ENCODE measurements at places on chromosomes 12 and 14. TPM values are rescaled to one million over a fixed set of nuclear protein-coding genes. Genes with fewer than 3 reads are reported as not detected.

DNA sequence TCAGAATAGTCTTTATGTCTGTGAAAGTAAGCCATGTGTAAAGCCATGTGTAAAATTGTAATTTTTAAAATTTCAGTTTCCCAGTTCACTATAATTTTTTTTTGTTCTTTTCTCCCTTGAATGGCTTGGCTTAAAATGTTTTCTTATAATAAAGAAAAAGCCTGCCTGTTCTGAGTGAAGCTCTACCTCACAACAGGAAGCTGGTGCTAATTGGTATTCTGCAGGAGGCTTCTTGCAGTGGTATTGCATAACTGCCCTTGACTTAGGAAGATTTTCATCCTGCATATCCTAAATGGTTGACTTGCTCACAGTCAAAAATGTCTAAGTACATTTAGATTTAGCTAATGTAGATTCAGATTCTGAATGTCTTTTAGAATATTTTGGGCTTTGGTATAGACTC lies 49.5 kb downstream of the ATP2A2 start:
- no peaks in the 10 kb centered on the region for H3K27me3 ChIP-seq
- no peak for DNase-seq
- H3K27ac ChIP-seq, result no peak overlapping the region
- peaks cover 59% of the 10 kb centered on the region for H3K36me3 ChIP-seq
- H3K4me1 ChIP-seq, result no peaks in the 10 kb centered on the region

DNA sequence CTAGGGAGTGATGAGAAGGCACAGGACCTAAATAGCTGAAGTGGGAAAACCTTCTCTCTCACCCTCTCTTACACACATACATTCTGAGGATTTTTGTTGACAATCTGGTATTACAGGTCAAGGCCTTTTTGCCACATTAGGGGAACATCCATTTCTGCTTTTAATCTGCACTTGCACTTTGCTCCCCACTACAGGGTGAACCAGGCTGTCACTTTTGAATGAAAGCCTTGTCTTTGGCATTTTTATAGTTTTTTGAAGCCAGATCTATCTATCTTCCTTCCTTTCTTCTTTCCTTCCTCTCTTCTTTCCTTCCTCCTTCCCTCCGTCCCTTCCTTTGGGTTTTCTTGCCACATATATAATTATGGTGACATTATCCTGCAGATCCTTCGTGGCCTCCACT lies 165.9 kb upstream of the OTX2 start:
- no peaks in the 10 kb centered on the region for H3K27me3 ChIP-seq
- no peaks in the 10 kb centered on the region for H3K4me1 ChIP-seq
- DNase-seq, result no peak
- no peaks in the 10 kb centered on the region for H3K36me3 ChIP-seq
- H3K27ac ChIP-seq, result no peak overlapping the region

GRCh38 chr14:50347521-50347920 lies 35.4 kb downstream of the DMAC2L start:
- DNase-seq, result no peak
- H3K4me1 ChIP-seq, result peaks cover 11% of the 10 kb centered on the region
- H3K36me3 ChIP-seq, result no peaks in the 10 kb centered on the region
- no peaks in the 10 kb centered on the region for H3K27me3 ChIP-seq
- no peak overlapping the region for H3K4me3 ChIP-seq

GRCh38 chr12:17588968-17589367 lies 501.0 kb downstream of the RERGL start:
- H3K4me1 ChIP-seq, result no peaks in the 10 kb centered on the region
- no peaks in the 10 kb centered on the region for H3K27me3 ChIP-seq
- H3K27ac ChIP-seq, result no peak overlapping the region
- no peak overlapping the region for H3K4me3 ChIP-seq
- DNase-seq, result peak; percentile 1

GRCh38 chr14:52563120-52563519 lies 10.5 kb downstream of the GPR137C start:
- no peak overlapping the region for H3K4me3 ChIP-seq
- no peak for DNase-seq
- H3K27ac ChIP-seq, result no peak overlapping the region
- no peaks in the 10 kb centered on the region for H3K36me3 ChIP-seq
- no peaks in the 10 kb centered on the region for H3K4me1 ChIP-seq
- H3K27me3 ChIP-seq, result no peaks in the 10 kb centered on the region

The PLCZ1 gene
- polyA plus RNA-seq, result not detected

DNA sequence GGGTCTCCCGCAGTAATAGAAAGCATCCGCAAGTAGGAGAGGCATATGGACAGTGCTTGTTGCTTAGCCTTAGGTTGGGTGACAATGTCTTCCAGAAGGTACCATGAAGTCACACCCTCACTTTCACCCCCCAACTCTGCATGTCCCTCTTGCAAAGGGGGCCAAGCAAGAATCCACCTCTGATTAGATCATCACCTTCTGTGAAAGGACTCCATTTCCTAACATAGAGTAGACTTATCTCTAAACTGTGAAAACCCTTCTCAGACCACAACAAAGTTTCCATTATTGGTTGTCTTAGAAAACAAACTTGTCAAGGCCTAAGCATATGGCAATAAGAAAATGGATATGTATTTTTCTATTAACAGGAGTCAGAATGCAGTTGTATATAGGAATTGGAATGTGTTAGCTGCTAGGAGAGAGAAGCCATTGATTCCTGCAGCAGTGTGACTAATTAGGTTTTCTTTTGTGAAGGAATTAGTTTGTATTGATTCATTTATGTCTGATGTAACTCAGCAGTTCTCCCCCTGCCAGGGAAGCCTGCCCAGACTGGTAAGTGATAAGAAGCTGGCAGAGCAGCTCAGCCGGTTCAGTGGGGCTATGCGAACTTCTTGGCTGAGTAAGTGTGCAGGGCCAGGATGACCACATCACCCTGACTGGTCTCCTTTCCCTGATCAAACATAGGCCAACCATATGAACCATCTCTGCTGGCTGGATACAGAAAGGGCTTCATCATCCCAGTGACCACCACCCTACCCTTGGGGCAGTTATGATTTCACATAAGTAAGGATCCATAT lies 107.3 kb upstream of the CCDC196 start:
- H3K27ac ChIP-seq, result no peak overlapping the region
- DNase-seq, result no peak
- no peaks in the 10 kb centered on the region for H3K27me3 ChIP-seq
- no peaks in the 10 kb centered on the region for H3K36me3 ChIP-seq
- no peak overlapping the region for H3K4me3 ChIP-seq
- peaks cover 2% of the 10 kb centered on the region for H3K4me1 ChIP-seq

DNA sequence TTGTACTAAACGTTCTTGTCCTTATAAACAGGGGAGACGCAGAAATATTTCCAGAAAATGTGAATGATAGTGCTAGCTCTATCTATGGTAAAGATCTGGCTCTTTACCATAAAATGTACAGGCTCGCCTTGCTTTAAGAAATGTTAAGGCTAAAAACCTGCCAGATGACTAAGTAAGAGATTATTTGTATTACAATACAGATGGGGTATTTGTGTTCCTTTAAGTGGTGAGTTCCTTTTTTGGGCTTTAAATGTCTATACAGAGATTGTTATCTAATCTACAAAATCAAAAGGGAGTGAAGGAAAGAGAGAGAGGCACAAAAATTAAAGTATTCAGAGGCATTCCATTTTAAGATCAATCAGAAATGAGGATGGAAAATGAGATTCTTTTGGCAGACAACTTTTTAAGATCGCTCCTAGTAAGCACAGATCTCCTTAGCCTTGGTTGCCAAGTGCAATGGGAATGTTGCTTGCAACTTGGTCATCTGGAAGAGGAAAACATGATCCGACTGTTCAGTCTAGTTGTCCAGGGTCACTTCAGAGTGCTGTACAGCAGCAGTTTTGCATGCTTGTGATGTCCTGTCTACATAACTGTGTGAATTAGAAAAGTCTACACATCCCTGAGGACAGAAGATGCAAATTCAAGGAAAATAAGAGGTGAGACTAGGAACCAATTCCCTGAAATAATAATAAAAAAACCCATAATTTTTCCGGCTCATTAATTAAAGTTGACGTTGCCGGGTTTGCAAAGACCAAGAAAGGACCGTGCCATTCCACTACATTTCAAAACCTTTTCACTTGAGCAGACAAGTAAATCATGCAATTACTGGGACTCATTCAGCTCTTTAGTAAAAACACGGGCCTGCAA lies 380.8 kb downstream of the EGLN3 start:
- peak; percentile 73 for DNase-seq
- peaks cover 13% of the 10 kb centered on the region for H3K4me1 ChIP-seq
- H3K4me3 ChIP-seq, result no peak overlapping the region
- no peaks in the 10 kb centered on the region for H3K36me3 ChIP-seq

- H3K36me3 ChIP-seq, result peaks cover 20% of the 10 kb centered on the region
- peak overlapping the region; percentile 34 for H3K4me3 ChIP-seq
- DNase-seq, result peak; percentile 90
- H3K27ac ChIP-seq, result peak overlapping the region; percentile 96
- H3K27me3 ChIP-seq, result peaks cover 24% of the 10 kb centered on the region
Measured at GRCh38 chr14:23366426-23366921, 1.5 kb upstream of the EFS start.

The ADCY6 gene
- polyA plus RNA-seq, result 40.7 TPM

GRCh38 chr12:111453071-111453989 lies 47.6 kb downstream of the SH2B3 start:
- H3K27me3 ChIP-seq, result no peaks in the 10 kb centered on the region
- no peak overlapping the region for H3K27ac ChIP-seq
- no peak for DNase-seq
- peaks cover 64% of the 10 kb centered on the region for H3K36me3 ChIP-seq
- no peak overlapping the region for H3K4me3 ChIP-seq

The TRAFD1 gene
- polyA plus RNA-seq, result 27.9 TPM

DNA sequence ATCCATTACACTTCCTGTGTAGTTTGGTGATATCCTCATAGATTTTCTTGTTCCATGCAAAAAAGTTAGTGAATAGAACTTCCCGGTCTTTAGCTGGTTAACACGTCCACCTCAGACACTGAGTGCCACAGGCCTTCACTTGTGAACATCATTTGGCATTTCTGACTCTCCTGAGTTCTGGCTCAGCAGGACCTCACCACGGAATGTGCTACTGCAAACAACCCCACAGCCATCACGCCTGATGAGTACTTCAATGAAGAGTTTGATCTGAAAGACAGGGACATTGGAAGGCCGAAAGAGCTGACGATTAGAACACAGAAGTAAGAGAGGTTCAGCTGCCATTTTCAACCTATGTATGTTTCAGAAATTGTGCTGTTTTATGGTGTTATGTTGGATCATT lies 20.0 kb downstream of the C12orf76 start:
- no peak overlapping the region for H3K27ac ChIP-seq
- no peak overlapping the region for H3K4me3 ChIP-seq
- H3K36me3 ChIP-seq, result peaks cover 38% of the 10 kb centered on the region
- no peak for DNase-seq

DNA sequence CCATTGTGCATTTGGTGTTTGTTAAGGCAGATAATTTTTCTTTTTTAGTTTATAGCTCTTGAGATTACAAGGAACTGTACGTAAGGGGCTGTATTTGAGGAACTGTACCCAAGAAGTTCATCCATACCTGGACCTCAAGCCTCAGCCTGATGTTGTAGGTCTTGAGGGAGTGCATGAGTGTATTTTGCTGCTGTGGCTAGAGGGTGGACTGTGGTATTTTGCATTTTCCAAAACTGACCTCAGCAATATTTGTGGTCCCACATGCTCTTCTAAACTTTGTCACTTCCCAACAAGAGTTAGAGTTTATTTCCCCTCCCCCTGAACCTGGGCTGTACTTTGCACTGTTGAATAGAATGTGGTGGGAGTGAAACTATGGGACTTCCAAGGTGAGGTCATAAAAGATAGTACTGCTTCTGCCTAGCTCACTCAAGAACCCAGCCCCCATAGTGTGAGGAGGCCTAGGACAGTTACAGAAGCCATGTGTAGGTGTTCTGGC lies 42.2 kb upstream of the FBXO33 start:
- no peak for DNase-seq
- H3K27me3 ChIP-seq, result no peaks in the 10 kb centered on the region
- H3K4me1 ChIP-seq, result no peaks in the 10 kb centered on the region
- no peak overlapping the region for H3K27ac ChIP-seq
- no peaks in the 10 kb centered on the region for H3K36me3 ChIP-seq
- H3K4me3 ChIP-seq, result no peak overlapping the region

The MFAP5 gene
- polyA plus RNA-seq, result 89.2 TPM

The SMOC1 gene
- 2.8 TPM for polyA plus RNA-seq

The NGB gene
- not detected for polyA plus RNA-seq

DNA sequence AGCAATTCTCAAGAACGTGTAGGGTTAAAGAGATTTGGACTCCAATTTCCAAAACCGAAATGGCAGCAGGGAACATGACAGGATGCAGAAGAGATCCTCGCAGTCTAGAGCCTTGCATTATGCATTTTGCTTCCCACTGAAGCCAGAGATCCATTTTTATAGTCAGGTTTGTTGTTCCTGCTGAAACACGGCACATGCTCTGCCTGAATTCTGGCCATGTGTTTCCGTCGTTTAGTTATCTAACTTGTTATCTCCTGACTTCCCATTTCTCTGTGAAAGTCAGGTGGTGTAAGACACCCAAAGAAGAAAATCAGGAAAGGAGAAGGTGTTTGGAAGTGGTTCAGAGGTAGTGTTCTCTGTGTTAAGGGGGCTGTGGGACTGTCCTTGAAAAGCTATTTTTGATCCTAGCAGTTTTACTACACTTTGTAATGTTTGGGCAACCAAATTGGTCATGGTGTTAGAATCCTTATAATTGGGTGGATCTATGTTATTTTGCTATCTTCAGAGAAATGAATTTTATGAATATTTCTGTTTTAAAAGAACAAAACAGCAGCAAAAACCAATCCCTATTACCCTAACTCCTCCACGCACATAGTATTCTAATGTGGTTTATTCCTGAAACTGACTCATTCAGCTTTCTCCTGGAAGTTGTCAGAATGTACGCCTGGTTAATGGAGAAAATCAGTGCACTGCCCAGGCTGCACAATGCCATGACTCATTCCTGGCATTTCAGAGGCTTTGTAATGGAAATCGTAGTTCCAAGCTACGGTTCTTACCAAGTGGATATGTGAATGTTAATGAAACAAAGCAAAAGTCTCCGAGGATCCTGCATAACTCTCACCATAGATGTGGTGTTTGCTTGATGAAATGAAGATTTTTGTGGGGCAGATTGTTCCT lies 110.1 kb downstream of the SAMD4A start:
- H3K27me3 ChIP-seq, result no peaks in the 10 kb centered on the region
- peak; percentile 90 for DNase-seq

DNA sequence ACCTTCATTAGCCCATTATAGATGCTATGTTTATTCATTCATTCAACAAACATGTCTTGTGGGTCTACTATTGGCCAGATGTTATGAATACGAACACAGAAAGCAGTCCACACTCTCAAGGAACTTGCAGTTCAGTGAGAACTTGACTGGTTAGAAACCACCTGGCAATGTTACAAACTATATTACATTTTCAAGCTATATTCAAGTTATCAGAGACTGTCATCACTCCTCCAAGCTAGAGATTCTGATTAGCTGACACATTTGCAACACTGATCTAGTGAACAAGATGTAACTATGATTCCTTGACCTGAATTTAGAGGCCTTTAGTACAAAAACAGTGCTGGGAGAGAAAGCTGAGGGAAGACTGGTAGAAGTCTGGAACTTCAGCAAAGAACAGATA lies 170.7 kb upstream of the EEA1 start:
- no peak for DNase-seq
- no peaks in the 10 kb centered on the region for H3K27me3 ChIP-seq
- no peak overlapping the region for H3K4me3 ChIP-seq
- no peak overlapping the region for H3K27ac ChIP-seq
